ENCODE measurements at places on chromosomes 1 and 21.

- no peak for DNase-seq
These were observed 21.9 kb downstream of the PUM1 start for GRCh38 chr1:31043631-31044030.

DNA sequence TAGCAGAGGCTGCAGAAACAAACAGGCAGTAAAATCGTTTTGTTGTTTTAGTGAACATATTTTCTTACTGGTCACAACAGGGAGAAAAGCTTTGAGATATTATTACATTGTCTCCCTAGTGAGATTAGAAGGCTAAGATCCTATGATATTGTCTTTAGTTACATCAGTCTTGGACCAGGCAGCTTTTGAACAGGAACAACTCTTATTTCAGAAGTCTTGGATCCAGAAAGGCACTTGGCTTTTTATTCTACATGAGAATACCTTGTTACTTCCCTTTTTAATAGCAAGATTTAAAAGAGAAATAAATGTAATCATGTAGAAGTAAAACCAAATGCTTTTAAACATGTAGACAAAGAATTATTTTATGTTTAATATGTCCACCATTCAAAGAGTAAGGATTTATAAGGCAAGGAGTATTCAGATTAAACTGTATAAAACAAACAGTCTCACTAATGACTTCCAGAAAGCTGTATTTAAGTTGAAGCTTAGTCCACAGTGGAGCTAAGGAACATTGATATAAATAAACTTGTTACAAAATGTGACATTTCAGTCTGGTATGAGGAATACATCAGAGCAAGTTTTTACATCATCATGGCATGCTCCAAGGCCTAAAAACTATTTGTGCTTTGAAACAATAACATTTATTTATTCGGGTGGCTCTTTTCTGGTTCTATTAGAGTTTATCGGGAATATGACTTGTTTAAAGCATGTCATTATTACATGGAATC is 72.2 kb downstream of the PHTF1 start:
- no peak for DNase-seq

DNA sequence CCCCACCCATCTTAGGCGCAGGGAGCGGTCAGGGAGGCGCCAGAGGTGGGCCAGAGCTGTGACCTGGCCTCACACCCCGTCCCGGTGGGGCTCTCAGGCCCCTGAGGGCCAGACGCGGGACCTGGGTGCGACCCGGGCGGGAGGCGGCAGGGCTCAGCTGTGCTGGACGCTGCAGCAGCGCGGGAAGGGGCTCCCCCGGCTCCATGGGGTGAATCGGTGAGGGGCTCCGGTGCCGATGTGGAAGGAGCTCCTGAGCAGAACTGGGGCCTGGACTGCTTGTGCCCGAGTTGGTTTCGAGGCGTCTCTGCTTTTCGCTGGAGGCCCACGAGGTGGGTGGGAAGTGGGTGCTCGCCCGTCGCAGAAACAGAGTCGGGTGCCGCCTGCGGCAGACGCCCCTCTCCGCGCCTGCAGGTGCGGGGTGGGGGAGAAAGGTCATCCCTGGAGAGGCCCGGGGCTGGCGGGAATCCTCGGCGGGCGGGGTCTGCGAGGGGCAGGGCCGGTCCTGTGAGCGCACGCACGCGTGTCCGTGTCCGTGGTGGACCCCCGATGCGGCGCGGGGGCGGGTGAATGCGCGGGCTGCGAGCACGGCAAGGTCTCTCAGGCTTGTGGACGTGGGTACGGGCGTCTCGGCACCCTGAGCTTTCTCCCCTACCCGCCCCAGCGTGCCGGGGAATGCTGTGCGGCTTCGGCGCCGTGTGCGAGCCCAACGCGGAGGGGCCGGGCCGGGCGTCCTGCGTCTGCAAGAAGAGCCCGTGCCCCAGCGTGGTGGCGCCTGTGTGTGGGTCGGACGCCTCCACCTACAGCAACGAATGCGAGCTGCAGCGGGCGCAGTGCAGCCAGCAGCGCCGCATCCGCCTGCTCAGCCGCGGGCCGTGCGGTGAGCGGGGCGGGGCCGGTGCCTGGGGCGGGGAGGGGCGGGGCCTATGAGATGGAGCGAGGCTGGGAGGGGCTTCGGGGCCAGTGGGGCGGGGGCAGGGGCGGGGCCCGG is 20.4 kb downstream of the AGRN start:
- DNase-seq = peak; percentile 78

DNA sequence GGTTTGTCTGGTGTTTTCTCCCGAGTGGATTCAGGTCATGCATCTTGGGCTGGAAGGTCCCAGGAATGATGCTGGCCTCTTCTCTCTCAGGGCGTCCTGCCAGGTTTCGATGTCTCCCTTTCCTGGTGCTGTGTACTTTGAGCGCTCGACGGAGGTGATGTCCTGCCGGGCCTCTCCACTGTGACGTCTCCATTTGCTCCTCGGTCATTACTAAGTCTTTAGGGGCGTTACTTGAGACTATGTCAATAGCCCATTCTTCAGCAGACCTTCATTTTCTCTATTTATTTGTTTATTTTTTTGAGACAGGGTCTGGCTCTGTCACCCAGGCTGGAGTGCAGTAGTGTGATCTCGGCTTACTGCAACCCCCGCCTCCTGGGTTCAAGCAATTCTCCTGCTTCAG is 37.2 kb upstream of the TNFRSF1B start:
- no peak for DNase-seq

DNA sequence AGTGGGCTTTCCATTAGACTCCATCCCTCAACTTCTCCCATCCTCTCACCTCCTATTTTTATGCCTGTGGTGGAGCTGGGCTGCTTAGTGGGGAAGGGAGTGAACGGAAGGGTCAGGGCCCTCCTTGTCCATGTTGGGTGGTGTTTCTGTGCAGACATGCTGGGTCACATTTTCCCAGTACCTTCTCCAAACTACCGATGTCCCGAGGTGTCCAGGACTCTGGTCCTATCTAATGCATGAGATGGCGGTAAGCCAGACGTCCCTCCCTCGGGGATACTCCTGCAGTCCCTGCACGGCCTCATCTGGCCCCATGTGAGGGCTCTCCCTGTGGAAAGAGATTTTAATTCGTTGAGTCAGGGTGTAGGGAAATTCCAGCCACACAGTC is 61.0 kb downstream of the OBSCN start:
- no peak for DNase-seq

DNA sequence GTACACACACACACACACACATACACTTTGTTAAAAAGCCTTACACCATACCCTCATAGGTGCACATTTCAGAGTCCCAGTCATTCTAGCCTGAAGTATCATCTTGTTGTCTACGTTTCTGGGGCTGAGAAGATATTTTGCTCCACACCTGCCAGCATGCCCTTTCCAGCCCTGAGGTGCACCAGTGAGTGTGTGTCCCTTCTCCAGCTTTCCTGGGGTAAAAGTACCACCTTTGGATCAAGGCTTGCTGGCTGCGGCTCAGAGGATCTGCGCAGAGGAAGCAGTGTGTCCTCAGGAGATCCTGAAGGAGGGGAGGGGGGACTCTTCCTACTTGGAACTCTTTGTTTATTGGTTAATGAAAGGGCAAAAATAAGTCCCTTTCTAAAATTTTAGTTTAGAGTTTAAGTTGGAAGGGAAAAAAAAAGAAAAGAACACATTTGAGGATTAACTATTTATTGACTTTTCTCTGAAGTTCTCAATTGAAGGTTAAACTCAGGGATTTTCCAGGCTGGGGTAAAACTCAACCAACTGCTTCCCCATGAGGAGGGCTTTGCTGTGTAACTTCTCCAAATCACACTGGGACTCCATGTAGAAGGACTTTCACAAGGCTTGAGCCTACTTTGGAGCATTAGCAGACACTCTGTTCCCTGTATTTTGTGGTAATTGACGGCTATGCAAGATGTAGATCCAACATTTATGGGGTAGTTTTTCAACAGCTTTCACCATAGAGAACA is 200.3 kb upstream of the SGIP1 start:
- no peak for DNase-seq

DNA sequence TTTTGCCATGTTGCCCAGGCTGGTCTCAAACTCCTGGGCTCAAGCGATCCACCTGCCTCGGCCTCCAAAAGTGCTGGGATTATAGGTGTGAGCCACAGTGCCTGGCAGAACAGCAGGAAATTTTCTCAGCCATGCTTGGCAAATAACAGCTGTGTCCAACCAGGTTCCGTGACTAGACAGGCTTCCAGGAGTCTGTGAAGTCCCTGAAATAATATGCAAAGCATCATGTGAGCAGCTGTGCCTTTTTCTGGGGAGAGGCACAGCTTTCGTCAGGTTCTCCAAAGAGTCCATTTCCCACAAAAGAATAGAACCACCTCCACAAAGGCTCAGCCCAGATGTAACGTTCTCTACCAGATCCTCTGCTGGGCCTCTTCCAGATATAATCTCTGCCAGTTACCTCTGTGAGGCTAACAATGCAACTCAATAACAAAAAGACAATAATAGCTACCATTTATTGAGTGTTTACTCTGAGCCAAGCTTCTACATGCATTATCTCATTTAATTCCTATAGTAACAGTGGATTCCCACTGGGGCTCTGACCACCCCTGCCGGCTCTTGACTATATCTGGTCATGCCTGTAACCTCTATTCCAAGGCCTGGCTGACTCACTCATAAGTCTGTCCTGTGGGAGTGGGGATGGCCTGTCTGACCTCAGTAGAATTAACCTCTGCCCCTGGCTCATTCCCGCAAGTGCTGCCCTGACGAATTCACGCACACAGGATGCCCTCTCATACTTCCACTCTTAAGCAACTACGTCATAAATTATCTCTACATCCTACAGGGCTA is 4.0 kb upstream of the NKAIN1 start:
- DNase-seq = no peak

- DNase-seq = no peak
These were observed 31.0 kb downstream of the PSMG1 start for GRCh38 chr21:39152271-39152670.

DNA sequence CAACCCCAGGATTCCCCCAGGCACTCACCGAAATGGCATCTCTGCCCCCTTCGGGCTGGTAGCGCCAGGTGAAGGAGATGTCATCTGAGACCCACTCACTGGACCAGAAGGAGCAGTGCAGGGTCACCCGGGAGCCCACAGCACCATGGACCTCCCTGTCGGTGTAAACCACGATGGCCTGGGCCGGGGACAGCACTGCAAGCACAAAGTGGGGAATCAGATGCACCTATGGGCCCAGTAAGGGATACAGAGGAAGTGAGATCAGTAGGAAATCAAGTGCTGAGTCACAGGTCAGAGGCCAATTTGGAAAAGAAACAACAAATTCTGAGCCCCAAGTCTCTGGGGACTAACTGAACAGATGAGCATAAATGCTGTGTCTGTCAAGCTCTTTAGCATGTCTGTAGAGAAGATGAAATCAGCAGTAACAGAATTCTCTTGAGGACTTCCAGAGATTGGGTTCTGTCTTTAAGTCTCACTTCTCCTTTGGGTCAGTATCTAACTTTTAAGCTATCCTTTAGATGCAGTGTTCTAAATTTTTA is 2.5 kb downstream of the MPZ start:
- no peak for DNase-seq

GRCh38 chr1:173193639-173194038 is 13.5 kb downstream of the TNFSF4 start:
- no peak for DNase-seq

DNA sequence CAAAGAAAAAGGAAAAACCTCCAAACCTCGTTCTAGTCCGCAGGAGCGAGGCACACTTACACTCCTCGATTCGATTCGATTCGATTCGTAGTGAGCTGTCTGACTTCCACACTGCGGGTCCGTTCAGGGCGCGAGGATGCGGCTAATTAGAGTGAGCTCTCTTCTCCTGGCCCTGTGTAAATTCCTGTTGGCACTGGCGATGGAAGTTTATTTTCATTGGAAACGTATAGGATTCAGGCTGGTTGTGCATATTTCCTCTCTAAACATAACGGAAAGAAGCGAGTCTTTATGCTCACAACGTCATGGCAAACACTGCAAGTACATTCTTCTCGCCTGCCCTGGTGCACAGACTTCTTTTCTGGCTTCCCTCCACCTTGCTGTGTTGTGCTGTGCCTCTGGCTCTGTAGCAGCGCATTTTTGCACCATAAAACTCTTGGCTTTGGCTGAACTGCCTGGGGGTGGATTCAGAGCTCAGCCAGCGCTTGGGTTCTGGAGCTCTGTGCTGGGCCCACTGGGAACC is 2.7 kb downstream of the HUNK start:
- no peak for DNase-seq

DNA sequence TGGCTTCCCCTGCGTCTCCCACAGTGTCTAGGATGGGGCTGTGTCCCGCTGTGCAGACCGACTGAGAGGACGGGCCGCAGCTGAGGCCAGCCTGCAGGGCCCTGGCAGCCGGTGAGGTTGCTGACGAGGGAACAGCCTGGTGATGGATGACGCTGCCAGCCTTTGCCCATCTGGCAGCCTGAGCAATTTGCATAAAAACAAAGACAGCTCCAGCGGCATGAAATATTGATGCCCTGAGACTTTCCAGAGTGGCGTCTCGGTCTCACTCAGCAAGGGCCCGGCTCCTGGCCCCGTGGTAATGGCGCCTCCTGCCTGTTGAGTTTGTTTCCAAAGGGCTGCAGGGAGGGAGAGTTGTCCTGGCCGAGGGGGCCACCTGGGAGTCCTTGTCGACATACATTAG is 19.1 kb upstream of the KCNA10 start:
- no peak for DNase-seq

GRCh38 chr1:159181328-159182024 is 10.1 kb downstream of the CADM3 start:
- DNase-seq = no peak

DNA sequence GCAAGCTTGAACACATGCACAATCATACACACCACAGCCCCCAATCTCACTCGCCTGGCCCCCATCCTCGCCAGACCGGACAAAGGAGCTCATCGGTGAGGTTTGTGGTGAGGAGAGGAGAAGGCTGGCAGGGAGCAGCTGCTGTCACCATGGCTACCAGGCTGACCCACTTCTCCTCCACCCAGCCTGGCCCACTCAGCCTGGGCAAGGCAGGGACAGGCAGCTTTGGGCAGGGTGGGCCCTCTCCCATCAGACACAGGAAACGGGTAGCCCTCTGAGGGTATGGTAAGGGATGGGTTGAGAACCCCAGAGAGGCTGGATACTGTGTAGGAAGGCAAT is 15.9 kb downstream of the RIMS3 start:
- no peak for DNase-seq

DNA sequence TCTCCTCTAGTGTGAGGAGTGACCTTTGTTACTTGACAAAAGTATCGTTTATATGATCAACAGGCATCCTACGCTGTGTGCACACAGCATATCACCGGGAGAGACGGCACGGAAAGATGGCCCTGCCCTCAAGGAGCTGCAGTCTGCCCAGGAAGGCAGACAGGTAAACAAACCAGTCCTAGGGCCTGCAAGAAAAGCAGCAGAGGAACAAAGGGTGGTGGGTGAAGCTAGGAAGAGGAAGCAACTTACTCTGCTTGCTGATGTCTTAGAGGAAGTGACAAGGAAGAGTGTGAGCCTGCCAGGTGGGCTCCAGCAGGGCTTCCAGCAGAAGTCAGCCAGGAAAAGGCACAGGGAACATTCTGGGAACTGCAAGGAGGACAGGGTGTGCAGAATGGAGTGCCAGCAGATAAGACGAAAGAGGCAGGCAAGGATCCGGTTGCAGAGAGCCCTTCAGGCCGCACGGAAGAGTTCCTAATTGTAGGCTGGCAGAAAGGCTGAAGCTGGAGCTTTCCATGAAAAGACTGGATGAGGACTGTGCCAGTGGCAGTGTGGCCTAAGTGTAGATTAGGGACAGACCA is 106.7 kb downstream of the SLC45A1 start:
- DNase-seq = no peak

Measured in activated gamma-delta T cell (primary cell).